ENCODE measurements at places on chromosomes 7 and 10.

DNA sequence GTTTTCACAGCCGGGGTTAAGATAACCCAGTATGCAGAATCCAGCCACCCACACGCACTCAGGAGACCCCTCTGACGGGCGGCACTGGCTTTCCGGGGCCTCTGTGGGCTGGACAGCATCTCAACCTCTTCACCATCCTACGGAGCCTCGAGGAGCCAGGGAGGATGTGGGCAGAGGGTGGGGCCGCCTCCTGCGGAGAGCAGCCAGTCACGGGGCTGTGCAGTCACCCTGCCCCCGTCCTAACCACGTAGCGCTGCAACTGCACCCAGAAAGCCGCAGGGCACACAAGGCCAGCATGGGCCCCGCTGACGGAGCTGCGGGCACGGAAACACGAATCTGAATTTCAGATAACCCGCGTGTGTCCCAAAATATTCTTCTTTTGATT is 270.3 kb downstream of the ELFN1 start:
- peak; percentile 99 for DNase-seq

- no peak for DNase-seq
Measured at GRCh38 chr10:71501402-71501801, 104.7 kb downstream of the CDH23 start.

- peak; percentile 45 for DNase-seq
Measured at GRCh38 chr10:90847436-90847835, 10.4 kb downstream of the HTR7 start.

DNA sequence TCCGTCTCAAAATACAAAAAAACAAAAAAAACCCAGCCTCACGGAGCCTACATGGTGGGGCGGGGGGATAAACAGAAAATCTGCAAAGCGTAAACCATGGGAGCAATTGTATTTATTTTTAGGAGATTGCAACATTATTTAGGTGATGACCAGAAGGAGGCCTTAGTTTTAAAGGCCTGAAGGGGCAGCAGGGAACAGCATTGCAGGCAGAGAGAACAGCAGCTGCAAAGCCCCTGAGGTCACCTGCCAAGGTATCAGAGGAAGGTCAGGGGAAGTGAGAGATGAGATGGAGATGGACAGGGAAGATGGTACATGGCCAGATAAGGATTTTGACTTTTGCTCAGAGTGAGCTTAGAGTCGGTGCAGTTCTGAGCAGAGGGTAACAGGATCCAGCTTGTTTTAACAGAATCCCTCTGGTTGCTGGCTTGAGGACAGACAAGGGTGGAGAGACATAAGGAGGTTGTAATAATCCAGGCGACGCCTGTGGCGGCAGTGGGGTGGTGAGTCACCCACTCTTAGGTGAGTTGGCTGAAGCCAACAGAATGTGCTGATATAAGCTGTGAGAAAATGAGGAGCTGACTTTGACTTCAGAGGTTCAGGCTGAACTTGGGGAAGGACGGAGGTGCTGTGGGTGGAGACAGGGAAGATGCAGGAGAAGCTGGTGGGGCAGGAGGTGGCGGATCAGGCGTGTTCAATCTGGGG is 82.3 kb upstream of the GTF2I start:
- peak; percentile 53 for DNase-seq

DNA sequence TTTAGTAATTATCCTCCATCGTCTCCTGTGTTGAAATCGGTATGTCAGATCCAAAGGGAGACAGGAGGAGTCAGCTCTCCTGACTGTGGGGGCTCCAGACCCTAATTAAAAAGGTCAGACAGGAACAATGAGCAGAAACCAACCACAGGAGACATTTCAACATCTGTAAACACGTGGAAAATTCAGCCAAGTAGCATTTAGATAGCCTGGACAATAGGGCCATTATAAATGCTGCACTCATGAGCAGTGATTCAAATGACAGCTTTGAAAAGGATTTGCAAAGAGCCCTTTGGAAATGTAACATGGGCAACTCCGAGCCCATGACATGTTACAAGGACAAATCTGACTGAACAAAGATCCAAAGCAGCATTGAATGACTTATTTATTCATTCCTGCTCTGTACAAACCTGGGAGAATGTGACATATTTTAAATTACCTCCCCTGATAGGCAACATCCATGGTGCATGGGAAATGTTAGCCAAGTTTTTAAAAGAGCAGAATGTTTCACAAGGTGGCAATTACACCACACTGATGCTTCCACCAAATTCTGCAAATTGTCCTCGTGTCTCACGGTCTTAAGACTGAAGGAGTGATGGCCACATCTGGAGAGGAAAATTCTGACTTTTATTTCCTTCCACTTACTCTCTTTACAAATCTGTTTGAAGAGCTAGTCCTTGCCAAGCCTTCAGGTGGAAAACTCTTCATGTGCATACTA is 113.3 kb upstream of the KMT2E start:
- no peak for DNase-seq

GRCh38 chr7:114916261-114916892 is 5.5 kb upstream of the MDFIC start:
- no peak for DNase-seq

DNA sequence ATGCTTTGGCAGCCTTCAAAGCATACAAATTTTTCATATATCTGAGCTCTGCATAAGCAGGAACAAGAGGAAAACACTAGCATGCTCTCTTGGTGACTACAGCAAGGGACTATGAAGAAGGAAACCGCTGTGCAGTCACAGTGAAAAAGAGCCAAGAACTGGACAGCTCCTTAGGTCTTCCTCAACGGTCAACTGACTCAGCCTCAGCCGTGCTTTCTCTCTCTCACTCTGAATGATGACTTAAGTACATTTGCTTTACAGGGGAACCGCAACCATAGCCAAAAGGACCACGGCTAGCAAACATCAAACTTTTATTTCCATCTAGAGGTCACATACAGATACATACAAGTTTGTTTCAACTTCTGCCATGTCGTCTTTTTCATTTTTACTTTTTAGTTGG is 69.9 kb downstream of the HYCC1 start:
- peak; percentile 11 for DNase-seq

DNA sequence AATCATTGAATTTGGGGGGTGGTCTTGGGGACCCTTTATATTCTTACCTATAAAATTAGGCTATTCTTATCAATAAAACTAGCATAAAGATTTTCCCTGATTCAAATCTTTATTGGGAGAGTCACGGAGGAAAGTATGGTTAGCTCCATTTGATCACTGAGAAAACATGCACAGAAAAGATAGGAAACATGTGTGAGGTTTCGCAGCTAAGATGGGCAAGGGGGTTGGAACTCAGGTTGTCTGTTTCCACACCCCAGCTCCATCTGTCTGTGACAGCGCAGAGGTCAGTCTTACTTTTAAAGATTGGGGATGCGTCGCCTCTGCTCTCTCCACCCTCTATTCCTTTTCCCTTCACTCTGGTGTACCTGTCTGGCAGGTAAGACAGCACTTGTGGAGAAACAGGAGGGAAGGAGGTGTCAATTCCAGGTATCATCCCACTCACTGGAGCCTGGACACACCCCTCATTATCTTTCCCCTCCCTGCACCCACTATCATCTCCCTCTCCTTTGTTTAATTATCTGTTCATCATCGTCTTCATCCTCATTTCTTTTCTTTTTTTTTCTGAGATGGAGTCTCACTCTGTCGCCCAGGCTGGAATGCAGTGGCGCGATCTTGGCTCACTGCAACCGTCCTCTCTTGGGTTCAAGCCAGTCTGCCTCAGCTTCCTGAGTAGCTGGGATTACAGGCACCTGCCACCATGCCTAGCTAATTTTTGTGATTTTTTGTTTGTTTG is 2.4 kb upstream of the DENND10 start:
- no peak for DNase-seq

GRCh38 chr7:17131983-17132655 is 166.3 kb upstream of the AHR start:
- no peak for DNase-seq

- DNase-seq, result no peak
Measured at GRCh38 chr10:93125966-93126365, 52.3 kb downstream of the CYP26A1 start.

DNA sequence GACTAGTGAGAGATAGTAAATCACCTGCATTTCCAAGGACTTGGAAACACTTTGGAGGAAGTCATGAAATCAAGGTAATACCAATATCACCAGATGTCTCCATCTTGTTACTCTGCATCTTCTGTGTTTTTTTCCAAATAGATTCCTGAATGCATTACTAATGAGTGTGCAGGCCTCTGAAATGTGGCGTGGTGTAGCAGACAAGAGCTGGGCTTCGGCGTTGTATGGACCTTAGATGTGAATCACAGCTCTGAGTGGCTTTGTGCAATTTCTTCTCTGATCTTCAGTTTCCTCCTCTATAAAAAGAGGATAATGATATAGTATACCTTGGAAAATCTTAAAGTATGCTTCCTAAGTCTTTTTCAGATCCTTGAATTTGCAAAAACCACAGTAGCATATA is 9.6 kb upstream of the MYPN start:
- DNase-seq, result no peak

DNA sequence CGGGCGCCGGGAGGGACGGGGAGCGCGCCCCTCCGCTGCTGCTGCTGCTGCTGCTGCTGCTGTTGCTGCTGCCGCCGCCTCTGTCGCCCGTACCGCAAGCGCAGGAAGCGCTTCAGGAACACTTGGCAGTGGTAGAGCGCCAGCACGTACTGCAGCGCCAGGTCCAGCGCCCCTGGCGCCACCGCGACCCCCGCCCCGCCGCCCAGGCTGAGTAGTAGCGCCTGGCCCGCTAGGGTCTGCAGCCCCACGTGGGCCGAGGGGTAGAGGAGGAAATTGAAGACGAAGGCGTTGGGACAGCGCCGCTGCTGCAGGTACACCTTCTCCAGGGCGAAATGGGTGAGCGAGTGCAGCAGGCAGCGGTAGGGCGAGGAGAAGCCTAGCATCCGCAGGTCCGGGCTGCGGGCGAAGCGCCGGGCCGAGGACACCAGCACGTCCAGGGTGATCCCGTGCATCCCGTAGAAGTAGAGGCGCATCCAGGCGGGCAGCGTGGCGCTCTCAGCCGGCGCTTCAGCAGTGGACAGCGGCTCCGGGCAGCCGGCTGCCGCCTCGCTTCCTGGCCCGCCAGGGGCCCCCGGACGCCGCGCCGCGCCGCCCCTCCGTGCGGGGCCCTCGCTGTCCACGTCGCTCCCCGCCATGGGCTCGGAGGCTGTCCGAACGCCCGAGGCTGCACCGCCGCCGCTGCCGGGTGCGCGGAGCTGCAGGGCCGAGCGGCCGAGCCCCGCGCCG is at the start of gene TMEM229A:
Gene TMEM229A (minus strand): TSS at position 699 of the 726 bp plus-strand sequence. CDS start 64 bp downstream, at position 635.
- no peak for DNase-seq

DNA sequence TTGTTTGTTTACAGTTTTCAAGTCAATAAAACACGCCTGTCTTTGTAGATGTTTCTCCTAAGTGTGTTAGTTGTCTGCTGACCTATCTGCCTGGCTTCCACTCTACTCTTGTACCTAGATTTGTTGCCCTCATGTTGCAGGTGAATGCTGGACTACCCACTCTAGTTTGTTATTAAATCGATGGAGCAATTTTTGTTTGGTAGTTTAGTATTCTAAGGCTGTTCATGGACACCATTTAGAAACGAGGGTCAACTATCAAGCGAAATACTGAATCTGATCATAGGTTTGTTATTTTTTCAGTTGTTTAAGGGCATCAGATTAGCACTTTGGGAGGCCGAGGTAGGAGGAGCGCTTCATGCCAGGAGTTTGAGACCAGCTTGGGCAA is 29.1 kb upstream of the MKLN1 start:
- DNase-seq, result no peak

DNA sequence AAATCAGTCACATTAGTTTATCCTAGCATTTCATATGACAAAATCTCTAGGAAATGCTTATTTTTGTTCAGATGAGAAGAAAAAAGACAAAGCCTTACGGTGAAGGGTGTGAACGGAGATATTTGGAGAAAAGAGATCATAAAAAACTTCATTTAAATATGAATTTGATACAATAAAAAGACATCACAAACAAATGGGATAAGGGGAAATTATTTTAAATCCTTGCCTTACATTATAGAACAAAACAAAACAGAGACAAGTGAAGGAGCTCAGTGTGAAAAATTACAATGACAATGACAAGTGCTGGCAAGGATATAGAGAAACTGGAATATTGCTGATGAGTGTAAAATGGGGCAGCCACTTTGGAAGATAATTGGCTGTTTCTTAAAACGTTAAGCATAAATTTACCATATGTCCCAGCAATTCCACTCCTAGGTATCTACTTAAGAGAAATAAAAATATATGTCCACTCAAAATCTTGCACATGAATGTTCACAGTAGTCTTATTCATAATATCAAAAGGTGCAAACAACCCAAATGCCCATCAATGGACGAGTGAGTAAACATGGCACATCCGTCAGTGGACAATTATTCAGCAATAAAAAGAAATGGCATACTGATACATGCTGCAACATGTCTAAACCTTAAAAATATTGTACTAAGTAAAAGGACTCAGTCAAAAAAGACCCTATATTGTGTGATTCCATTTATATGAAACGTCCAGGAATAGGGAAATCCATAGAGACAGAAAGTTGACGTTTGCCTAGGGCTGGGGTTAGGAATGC is 66.1 kb upstream of the RAPGEF5 start:
- no peak for DNase-seq

GRCh38 chr7:18461785-18462467 is 33.6 kb upstream of the HDAC9 start:
- DNase-seq, result no peak

GRCh38 chr7:158048569-158048968 is 539.1 kb downstream of the PTPRN2 start:
- DNase-seq, result no peak

DNA sequence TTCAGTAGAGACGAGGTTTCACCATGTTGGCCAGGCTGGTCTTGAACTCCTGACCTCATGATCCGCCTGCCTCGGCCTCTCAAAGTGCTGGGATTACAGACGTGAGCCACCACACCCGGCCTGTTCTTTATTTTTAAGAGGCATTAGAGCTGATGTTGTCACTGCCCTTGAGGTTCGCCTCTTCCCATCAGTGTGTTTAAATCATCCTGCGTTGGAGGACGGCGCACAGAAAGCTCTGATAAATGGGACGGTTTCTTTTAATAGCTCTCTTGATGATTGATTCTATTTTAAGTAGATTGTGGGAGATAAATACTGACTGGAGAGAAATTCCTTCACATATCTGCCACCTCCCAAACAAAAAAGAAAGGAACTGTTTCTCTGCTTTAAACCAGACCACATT is 29.0 kb downstream of the UPP1 start:
- no peak for DNase-seq

DNA sequence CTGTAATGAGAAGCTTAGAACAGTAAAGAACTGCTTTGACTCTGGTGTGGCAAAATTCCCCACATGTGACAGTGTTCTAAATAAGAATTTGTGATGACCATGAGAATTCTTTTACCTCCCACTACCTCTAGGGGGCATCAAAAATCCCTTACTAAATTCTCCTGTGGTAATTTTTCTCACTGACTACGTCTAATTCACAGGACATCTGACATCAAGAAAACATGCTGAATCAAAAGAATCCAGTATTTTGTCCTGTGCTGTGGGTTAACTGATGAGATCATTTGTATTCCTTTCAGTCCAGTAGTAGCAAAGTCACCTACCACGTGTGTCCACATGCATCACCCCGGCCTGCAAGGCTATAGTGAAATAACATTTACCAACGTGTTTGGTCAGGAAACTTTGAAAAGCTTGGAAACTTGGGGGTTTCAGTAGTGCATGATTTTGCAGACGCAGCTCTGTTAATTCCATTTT is 103.8 kb downstream of the ATE1 start:
- peak; percentile 74 for DNase-seq

GRCh38 chr7:664997-665735 is 61.3 kb upstream of the DNAAF5 start:
- DNase-seq, result no peak

GRCh38 chr7:70502117-70502863 is 629.7 kb upstream of the GALNT17 start:
- no peak for DNase-seq

Measured in NB4 (cell line).